ENCODE measurements at places on chromosomes 6 and 20.
A peak's percentile ranks its signal among the peaks of the same experiment; 100 is the strongest.

DNA sequence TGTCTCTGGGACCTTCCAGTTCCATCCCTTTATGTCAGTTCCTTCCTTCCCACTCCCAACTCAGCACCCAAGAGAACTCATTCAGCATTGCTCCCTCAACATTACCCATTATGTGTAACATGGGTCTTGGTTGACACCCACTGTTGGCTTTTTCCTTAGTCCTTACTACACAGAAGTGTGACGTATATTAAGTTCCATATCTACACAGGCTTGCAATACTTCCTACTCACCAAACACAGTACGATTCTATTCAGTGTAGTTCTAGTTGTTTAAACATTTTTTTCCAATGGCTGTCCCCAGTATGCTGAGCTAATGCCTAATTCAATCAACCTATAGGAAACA lies 37.7 kb downstream of the ARHGAP18 start:
- DNase-seq = no peak

DNA sequence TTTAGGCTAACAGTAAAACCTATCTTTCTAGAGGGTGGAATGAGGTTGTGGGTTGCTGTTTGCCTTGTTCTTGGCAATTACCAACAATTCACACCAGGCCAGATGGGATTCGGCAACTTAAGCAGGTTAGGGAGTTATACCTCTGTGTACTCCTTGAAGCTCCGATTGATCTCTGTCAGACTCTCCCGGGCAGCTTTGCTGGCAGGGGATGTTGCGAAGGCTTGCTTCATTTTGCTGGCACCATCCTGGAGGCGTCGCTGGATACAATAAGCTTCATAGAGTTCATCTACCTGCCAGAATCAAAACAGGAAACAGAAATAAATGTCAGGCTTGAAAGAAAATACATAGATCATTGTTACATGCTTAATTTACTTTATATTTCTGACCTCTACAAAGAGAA lies 66.4 kb upstream of the ARMH2 start:
- no peak for DNase-seq

GRCh38 chr20:31833130-31833930 lies 12.1 kb downstream of the FOXS1 start:
- DNase-seq = peak; percentile 96

DNA sequence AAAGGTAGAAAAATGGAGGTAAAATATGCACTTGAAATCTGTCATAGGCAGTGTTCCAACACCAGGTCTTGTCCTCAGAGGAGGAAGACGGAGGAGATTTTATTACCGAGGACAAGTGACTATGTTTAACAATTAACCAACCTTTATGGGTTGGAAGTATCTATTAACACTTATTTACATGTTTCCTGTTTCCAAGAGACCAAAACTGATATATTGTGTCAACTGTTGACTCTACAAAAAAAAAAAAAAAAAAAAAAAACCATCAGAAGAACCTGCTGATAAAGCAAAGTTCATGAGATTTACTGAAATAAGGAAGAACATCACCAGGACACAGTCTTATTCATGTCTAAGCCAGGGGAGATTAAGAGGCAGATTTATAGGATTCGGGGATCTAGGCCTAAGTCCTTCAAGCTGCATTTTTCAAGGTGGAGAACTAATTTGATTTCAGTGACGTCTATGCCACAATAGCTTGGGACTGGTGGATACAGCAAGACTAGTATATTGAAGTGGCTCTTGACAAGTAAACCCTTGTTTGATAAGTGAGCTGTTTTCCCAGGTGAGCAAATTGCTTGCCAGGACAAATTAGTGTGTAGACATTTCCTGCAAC lies 126.6 kb upstream of the NAA20 start:
- DNase-seq = no peak

- no peak for DNase-seq
Measured at GRCh38 chr20:51495921-51496545, 46.5 kb downstream of the NFATC2 start.

- DNase-seq = no peak
Measured at GRCh38 chr6:33008944-33009861, at the start of gene HLA-DOA. HLA-DOA (minus strand) TSS chr6:33009591.

DNA sequence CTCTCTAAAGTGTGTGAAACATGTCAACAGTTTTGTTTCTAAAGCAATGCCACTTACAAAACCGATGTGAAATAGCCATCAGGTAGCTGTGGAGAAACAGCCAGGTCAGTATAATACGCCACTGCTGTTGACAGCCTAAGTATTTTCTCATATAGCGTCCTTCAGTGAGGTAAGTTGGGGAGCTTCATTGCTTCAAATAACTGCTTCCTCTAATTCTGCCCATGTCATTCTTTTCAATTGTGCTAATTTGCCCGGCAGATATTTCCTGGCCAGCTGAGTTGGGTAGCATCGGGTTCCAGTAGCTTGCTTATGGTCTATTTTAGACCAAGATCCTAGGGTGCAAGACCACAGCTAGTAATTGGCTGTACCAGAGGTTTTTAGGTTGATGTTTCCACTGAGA lies 2.1 kb upstream of the ARMC2 start:
- no peak for DNase-seq

- peak; percentile 90 for DNase-seq
Measured at GRCh38 chr6:100455230-100456124, 9.2 kb downstream of the SIM1 start.

- DNase-seq = no peak
Measured at GRCh38 chr6:56481957-56482356, 160.7 kb downstream of the DST start.

DNA sequence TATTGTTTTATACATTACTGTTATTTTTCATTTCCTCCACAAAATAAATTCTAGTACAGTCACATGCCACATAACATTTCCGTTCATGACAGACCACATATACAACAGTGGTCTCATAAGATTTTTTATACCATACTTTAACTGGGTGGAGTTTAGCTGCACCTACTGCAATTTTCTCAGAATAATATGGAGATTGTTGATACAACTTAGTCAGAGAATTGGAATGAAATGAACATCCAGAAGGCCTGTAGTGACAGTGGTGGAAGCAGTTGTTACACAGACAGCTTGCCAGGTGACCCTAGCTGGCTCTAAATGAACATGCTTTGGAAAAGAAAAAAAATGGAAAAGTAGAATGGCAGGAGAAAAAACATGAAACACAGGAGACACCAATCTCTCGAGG lies 183.2 kb upstream of the TCF21 start:
- no peak for DNase-seq

DNA sequence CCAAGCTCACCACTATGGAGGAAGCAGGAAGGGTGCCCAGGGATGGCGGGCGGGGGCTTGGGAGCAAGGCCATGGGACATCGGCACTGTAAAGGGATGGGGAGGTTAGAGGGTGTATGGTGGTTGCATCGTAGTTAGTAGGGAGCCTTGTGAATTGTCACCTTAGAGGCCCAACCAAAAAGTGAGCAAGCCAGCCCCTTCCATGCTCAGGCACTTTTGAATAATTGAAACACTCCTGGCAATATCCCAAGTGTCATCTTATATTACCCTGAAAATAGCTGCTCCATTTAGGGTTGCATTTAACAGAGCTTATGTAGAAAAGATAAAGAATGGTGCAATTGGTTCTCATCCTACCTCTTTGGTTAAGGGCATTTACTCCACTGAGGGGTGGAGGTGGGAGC lies 169.2 kb downstream of the SAMD5 start:
- DNase-seq = no peak

DNA sequence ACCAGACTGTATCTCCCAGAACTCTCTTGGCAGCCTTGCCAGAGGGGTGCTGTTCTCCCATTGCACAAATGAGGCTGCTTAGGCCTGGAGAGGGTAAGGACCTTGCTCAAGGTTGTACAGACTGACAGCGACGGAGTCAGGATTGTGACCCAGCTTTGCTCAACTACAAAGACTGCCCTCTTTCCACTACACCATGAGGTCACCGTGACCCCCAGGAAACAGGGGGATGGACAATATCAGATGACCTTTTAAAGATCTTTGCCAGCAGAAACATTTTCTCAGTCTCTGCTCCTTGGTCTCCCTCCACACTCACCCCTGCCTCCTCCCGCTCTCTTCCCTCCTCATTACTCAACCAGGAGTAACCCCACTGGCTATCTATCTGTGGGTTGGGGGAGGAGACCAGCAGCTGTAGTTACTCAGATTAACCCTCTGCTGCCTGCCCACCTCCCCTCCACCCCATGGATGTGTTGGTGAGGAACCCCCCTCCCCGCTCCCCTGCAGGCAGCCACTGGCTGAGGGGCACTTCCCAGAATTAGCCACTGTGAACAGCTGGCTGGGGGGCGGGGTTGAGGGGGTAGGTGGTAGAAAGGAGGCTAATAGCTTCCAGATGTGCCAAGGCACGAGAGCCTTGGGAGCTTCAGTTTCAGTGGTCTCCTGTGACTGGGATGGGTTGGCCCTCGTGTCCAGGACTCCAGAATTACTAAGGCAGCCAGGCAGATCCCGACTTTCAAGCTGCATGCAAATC lies 26.9 kb upstream of the MRPS18A start:
- no peak for DNase-seq

- DNase-seq = no peak
Measured at GRCh38 chr6:134058622-134059366, 6.4 kb upstream of the SLC2A12 start.

GRCh38 chr6:52303178-52303577 lies 18.6 kb upstream of the MCM3 start:
- no peak for DNase-seq

DNA sequence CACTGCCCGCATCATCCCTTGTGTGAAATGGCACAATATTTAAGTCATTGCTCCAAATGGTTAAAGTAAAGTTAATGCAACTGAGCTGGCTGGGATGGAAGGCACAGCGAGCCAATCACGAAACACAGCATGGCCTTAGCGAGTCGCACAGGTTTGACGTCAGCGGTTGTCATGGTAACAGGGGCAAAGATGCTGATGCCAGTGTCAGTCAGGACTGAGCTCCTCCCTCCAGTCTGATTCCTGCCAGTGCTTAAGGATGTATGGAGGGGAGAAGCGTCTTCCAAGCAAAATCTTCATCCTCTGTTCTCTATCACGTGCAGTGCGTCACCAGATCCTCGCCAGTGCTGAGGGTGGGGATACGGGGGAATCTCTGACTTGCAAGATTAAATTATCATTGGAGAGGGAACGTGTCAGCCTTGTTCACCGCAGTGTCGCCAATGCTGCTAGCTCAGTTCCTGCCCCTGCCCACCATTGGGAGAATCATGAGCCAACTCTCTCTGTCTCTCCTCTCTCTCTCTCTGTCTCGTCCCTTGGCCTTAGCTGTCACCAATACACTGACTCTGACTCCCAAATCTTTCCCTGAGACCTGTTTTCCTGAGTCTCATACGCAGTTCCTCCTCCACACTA lies 24.5 kb downstream of the TSPYL4 start:
- peak; percentile 6 for DNase-seq

GRCh38 chr20:20366876-20367574 lies 879 bp upstream of the INSM1 start:
- DNase-seq = peak; percentile 18

DNA sequence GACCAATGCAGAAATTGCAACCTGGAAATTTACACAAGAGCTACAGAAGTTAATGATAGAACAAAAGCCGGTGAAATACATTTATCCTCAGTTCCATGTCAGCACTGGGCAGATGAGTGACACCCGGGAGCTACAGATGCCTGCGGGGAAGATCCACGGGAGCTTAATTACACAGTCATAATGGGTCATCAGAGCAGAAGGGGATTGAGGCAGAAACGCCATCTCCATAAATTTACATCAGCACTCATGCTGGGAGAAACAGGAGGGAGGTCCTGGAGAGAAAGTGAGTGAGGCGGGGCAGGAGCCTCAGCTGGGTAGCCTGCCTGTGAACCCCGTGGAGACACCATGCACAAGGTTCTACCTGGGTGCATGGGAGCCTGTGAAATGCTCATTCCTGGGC lies 37.6 kb upstream of the CST7 start:
- DNase-seq = no peak

DNA sequence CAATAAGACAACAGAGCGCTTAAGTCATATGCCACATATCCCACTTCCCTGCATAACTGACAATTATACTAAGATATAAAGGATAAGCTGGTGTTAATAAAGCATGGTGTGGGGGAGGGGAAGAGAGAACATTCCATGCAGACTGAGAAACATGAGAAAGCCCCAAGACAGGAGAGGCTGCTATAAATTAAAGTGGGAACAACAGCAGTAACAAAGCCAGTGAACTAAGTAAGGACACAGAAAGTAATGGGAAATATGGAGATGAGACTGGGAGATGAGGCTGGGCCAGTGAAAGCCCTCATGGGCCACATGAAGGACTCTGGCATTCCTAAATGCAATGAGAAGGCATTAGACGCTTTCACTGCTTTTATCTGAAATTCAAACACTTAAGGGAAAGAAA lies 41.3 kb downstream of the SESN1 start:
- no peak for DNase-seq

DNA sequence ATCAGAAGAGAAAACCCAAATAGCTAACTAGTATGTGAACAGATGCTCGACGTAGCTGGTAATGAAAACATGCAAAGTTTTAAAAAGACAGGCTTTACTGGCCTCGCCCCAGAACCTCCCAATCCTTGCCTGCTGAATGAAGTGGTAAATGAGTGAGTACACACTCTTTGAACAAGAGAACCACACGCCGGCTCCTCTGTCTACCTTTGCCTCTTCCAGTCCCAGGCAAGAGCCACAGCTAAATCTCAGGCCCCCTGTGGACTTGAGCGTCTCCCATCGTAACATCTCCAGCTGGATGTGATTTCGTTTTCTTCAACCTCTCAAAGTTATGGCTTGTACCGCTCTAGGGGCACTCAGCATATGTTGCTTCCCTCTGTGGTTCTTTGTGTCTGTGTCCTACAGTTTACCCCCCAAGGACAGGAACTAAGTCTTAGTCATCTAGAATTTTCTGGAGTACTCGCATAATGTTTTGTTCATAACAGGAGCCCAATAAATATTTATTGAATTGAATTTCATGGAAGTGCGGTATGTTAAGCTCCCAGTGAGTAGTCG lies 153.2 kb upstream of the TAB2 start:
- DNase-seq = no peak

DNA sequence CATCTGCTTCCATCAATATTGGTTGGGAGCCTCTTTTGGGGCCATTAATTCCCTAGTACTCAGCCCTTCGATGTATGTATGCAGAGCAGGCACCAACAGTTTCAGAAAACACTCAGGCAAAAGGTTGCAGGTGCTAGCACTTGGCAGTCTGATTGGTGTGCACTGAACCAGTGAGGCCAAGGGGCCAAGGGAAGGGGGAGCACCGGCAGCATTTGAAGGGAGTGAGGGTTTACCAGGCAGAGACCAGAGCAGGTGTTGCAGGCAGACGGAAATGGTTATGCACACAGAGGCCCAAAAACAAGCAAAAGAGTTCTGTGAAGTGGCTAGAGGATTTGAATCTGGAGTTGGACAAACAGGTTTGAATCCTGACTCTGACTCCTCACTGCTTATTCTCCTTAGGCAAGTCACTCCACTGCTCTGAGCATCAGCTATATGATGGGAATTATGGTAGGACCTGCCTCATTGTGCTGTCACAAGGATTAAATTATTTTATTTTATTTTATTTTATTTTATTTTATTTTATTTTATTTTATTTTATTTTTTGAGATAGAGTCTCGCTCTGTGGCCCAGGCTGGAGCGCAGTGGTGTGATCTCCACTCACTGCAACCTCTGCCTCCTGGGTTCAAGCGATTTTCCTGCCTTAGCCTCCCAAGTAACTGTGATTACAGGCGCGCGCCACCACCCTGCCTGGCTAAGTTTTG lies 58.1 kb upstream of the SHLD1 start:
- no peak for DNase-seq
